ENCODE measurements at places on chromosomes 3 and 15.

DNA sequence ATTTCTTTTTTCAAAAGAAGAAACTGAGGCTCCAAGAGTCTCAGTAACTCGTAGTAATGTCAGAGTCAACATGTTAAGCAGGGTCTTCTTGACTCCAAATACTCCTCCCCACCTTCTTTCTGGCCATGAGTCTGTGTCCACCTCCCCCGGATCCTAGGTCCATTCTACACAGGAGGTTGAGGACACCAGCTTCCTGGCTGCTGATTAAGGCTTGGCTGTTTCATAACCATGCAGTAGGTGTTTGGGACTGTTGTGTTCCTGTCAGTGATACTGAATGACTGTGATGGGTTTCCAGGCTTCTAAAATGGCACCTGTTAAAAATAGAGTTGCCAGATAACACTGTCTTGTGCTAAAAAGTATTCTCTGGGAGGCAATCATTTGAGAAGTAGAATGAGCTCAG, 130.8 kb upstream of the IL12A start:
- no peaks in the 10 kb centered on the region for H3K36me3 ChIP-seq
- H3K4me3 ChIP-seq, result no peak overlapping the region
- no peak overlapping the region for H3K27ac ChIP-seq

DNA sequence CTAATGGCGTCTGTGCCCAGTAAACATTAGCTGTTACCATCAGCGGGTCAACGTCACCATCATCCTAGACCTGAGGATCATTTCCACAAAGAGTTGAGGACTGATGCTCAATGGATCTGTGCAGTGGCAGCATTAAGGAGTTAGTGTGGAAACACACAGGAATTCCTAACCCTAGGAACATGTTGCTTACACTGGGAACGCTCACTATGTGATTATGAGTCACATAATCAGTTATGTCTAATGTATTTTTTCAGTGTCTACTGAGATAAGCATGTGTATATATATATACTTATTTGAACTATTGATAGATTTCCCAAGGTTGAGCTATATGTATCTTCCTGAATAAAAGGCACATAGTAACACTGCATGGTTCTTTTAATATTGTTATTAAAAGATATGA, 19.0 kb downstream of the ARNT2 start:
- no peak overlapping the region for H3K27ac ChIP-seq
- no peaks in the 10 kb centered on the region for H3K4me1 ChIP-seq
- H3K4me3 ChIP-seq, result no peak overlapping the region
- DNase-seq, result no peak

DNA sequence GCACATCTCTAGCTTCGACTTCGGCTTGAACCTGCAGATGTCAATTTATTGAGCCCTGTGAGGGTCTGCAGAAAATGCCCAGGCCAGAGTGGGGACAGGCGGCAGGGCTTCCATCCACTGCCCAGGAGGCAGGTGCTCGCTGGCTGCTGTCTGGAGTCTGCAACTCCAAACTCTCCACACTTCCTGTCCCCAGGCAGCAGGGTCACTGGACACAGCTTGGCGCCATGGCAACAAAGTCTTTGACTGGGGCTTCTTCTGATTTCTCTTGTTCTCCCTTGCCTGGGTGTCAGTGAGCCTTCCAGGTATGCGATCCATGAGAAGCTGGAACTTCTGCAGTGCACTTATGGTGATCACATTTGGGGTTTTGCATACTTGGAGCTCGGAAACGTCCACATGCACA, 33.5 kb downstream of the SV2B start:
- no peak overlapping the region for H3K4me3 ChIP-seq
- H3K27ac ChIP-seq, result no peak overlapping the region
- no peaks in the 10 kb centered on the region for H3K36me3 ChIP-seq
- no peaks in the 10 kb centered on the region for H3K4me1 ChIP-seq

- H3K4me3 ChIP-seq, result no peak overlapping the region
- peaks cover 2% of the 10 kb centered on the region for H3K36me3 ChIP-seq
- H3K4me1 ChIP-seq, result no peaks in the 10 kb centered on the region
- no peak overlapping the region for H3K27ac ChIP-seq
These were observed 102.2 kb downstream of the PTPRG start for GRCh38 chr3:61663356-61664104.

- H3K36me3 ChIP-seq, result no peaks in the 10 kb centered on the region
- no peaks in the 10 kb centered on the region for H3K27me3 ChIP-seq
- H3K27ac ChIP-seq, result no peak overlapping the region
- H3K4me3 ChIP-seq, result no peak overlapping the region
These were observed 38.5 kb downstream of the MYO5C start for GRCh38 chr15:52256930-52257733.

- no peak overlapping the region for H3K27ac ChIP-seq
- DNase-seq, result no peak
- H3K4me1 ChIP-seq, result peaks cover 4% of the 10 kb centered on the region
- no peak overlapping the region for H3K4me3 ChIP-seq
These were observed 5.2 kb upstream of the ADAMTS9 start for GRCh38 chr3:64693031-64693430.
